H7 (cell line): ENCODE measurements at places on chromosomes 11 and 22. TPM values are rescaled to one million over a fixed set of nuclear protein-coding genes. Genes with fewer than 3 reads are reported as not detected.
A peak's percentile ranks its signal among the peaks of the same experiment; 100 is the strongest.

Gene MICAL3
- 11.8 and 12.3 TPM in 2 replicates for total RNA-seq

Gene IGSF9B
- 6.1 and 12.4 TPM in 2 replicates for total RNA-seq

Gene VPS51
- total RNA-seq = 162 and 186 TPM in 2 replicates

Gene OR51B2
- not detected in 2 replicates for total RNA-seq

GRCh38 chr11:27228232-27228905 is 134.6 kb downstream of the CCDC34 start:
- DNase-seq = no peak

DNA sequence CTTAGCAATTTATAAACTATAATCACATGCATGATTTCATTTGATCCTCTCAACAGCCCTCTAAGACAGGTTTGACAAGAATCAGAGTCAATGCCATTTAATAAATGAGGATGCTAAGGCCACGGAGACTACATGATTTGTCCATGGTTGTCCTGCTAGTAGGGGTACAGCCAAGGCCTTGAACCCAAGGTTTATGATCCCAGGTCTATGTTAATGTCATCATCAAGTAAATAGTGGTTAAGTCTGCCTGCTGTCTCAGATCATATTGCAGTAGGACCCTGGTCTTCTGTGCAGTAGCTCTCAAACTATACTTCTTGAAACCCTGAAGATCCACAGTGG is 17.7 kb upstream of the SYTL2 start:
- no peak for DNase-seq

DNA sequence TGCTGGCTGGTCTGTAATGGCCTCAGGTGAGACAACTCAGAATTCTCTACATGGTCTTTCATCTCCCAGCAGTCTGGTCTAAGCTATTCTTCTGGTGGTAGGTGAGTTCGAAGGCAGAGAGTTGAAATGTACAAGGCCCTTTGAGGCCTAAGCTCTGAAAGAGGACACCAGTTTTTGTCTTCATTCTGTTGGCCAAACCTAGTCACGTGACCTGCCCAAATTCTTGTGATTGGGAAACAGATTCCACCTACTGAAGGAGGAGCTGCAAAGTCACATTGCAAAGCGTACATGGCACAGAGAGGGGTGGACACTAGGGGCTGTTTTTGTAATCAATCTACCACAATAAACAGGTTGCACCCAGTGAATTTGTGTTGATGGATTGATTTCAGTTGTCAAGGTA is 193.5 kb downstream of the NAV2 start:
- no peak for DNase-seq

DNA sequence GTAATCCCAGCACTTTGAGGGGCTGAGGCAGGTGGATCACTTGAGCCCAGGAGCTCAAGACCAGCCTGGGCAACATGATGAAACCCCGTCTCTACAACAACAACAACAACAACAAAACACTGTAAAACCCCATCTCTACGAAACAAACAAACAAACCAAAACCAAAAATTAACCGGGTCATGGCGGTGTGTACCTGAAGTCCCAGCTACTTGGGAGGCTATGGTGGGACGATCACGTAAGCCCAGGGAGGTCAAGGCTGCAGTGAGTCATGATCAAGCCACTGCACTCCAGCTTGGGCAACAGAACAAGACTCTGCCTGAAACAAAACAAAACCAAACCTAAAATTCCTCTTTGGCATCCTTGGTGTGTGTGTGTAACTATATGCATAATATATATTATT is 7.0 kb upstream of the POLA2 start:
- DNase-seq = no peak

DNA sequence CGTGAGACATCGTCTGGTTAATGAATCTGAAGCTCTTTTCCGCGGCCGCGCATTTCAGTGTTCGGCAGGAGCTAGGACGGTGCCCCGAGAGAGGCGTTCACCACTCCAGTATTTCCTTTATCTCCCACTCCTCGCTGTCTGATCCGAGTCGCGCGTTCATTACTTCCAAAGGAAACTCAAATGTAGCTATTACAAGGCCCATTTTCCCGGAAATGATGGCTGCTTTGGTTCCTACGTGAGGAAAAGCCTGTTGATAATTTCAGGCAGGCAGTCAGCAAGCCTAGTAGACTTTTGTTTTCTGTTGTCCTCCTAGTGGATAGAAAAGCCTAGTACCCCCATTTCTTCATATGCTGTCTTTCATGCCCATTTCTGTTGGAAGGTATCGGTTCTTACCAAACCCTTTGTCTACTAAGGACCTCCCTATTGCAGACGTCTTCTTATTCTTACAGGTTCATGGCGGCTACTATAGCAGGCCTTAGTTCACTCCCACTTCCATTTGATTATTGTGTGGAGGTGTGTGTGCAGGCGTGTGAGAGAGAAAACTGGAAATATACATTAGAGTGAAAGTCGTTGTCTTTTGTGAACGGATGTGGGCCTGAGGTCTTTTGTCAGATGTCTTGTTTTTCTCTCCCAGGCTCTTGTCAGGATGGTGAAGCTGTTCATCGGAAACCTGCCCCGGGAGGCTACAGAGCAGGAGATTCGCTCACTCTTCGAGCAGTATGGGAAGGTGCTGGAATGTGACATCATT is 737 bp downstream of the RBM4 start:
- no peak for DNase-seq

DNA sequence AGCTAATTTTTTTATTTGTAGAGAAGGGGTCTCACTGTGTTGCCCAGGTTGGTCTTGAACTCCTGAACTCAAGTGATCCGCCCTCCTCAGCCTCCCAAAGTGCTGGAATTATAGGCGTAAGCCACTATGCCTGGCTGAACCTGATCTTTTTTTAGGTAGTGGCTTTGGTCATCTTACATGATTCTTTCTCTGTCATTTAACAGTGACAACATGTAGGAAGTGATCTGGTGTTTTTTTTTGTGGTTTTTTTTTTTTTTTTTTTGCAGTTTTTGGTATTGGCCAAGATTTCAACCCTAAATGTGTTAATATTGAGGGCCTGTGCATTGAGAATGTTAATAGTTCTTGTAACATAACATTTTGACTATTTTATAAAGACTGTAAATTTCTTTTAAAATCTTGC is 8.0 kb upstream of the FERMT3 start:
- DNase-seq = no peak

DNA sequence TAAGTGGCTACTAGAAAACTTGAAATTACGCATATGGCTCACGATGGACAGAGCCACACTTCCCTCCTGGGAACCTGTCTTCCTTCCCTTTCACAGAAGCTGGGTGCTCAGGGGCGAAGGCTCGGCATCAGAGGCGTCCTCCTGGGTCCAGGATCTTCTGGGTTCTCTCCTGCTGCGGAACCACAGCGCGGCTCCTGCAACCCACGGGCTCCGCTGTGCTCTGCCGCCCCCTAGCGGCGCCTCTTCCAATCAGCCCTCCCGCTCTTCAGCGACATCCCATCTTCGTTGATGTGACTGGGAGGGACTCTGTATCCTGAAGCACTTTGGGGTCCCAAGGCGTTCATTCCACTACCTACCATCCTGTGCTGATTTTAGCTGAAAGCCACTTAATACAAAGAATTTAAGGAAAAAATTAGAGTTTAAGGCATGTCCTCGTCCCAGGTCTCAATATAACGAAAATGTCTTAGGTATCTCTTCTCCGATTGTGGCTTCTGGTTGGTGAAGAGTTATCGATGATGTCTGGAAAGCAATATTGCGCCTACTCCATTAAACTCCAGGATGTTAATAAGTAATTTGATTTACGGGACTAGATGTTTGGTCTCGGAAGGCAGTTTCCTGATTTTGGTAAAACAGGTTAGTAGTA is 14.8 kb upstream of the RPS3 start:
- peak; percentile 92 for DNase-seq

- DNase-seq = no peak
Measured at GRCh38 chr11:12134236-12134585, 23.8 kb downstream of the MICAL2 start.

DNA sequence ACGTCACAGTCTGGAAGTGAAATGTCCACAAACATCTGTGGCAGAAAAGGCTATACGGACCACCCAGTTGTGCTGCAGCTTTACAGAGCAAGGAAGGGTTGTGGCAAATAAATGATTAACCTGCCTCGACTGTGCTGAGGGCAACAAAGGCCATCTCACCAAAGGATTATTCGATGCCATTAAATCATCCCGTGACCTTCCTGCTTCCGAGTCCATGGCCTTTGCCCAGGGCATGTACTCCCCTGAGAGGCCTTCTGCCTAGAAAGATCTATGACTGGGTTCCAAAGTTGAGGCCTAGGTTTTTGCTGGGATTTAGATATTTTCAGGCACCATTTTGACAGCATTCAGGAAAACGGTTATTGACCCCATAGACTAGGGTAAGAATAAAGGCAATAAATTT is 9.2 kb downstream of the CDPF1 start:
- DNase-seq = no peak

DNA sequence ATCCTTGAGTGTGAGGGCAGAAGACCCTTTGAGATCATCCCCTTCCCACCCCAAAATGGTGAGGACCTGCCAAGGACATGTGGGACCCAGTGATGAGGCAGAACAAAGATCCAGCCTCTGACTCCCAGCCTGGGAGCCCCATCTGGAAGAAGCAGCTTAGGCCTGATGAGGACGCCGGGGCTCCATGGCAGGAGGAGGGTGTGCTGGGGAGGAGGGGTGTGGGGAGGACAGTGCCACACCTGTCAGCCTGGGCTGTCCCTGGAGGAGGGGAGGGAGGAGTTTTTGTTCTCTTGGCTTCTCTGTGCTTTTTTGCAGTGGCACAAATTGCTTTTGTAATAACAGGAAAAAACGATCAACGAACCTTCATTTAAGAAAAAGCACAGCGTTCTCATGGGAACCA is 44.4 kb upstream of the DAGLA start:
- peak; percentile 20 for DNase-seq
